ENCODE measurements at places on chromosomes 12 and 14.

- no peak for DNase-seq
- H3K4me3 ChIP-seq = no peak overlapping the region
- H3K36me3 ChIP-seq = peaks cover 87% of the 10 kb centered on the region
These were observed 8.4 kb downstream of the ESPL1 start for GRCh38 chr12:53276511-53276910.

GRCh38 chr12:54300732-54301427, at the start of gene NFE2:
Gene NFE2, minus strand, starts transcription at chr12:54301015. Its CDS starts 5,767 bp downstream, at chr12:54295248.
- no peak within 1 kb of the TSS for H3K4me3 ChIP-seq
- no peaks in the 10 kb centered on the region for H3K36me3 ChIP-seq

- no peaks in the 10 kb centered on the region for H3K36me3 ChIP-seq
- DNase-seq = peak; percentile 11
- H3K27ac ChIP-seq = no peak overlapping the region
- H3K4me1 ChIP-seq = no peaks in the 10 kb centered on the region
- no peaks in the 10 kb centered on the region for H3K27me3 ChIP-seq
These were observed 50.4 kb downstream of the CHGA start for GRCh38 chr14:92973261-92973797.

DNA sequence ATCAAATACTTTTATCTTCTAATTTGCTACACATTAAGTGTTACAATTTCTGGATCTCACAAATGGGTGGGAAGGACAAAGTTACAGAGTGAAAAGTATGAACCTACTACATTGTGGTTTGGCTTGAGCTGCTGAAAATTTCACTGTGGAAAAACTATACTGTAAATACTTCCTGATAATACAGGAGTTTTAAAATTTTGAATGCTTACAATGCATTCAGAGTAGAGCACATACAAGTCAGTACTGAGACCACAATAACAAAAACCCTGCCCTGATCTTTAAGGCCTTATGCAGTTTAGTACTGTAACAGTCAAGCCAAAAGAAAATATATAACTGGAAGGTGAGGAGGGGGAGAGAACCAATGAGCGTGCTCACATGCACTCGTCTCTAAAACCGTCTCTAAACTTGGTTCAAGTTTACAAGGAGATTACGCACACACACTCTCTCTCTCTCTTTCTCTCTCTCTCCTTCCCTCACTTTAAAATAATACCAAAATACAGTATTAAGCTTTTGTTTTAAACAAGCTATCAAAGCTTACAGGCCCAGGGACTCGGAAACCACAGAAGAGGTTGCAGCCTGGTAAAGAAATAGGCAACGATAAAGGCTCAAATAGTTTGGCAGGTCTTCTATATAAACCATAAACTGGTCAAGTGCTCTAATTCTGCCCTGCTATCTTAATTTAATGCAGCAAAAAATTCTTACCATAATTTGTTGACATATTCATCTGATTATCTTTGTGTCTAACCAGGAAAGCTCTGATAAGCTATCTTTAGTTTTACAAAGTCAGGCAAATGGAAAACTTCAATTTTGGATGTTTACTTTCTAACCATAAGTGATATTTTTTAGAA, 58.0 kb downstream of the ATF7 start:
- H3K27me3 ChIP-seq = no peaks in the 10 kb centered on the region
- no peaks in the 10 kb centered on the region for H3K36me3 ChIP-seq
- peaks cover 5% of the 10 kb centered on the region for H3K4me1 ChIP-seq
- H3K27ac ChIP-seq = no peak overlapping the region
- H3K4me3 ChIP-seq = no peak overlapping the region

DNA sequence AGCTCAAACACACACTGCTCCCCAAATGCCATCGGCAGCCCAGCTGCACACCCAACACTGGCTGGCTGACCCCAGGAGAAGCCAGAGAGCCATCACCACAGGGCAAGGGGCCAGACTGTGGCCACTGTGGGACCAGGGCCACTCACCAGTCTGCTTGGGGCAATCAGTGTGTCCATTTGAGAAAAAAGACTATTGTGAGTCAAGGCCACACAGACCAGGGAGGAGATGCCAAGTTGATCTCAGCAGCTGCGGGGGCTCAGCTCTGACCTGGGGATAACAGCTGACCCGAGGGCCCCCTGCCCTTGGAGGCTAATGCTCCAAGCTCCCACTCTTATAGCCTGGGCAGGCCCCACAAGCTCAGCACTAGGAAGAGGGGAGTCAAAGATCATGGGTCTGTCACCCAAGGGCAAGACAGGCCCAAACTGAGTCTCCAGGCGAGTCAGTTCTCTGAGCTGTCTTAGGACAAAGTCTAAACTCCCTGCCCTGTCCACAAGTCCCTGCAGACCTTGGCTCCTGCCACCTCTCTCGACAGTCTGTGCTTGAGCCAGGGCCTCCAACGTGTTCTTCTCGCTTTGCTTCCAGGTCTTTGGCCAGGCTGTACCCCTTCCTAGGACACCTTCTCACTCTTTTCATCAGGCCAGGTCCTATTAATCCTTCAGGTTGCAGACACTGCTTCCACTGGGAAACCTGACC, 30.1 kb upstream of the PNMA1 start:
- H3K27me3 ChIP-seq = no peaks in the 10 kb centered on the region
- H3K36me3 ChIP-seq = peaks cover 6% of the 10 kb centered on the region
- no peak for DNase-seq
- H3K4me3 ChIP-seq = no peak overlapping the region
- peaks cover 67% of the 10 kb centered on the region for H3K4me1 ChIP-seq

- no peak overlapping the region for H3K27ac ChIP-seq
- DNase-seq = no peak
- no peak overlapping the region for H3K4me3 ChIP-seq
- H3K27me3 ChIP-seq = no peaks in the 10 kb centered on the region
- no peaks in the 10 kb centered on the region for H3K36me3 ChIP-seq
These were observed 237.8 kb upstream of the TBX3 start for GRCh38 chr12:114921781-114922180.

DNA sequence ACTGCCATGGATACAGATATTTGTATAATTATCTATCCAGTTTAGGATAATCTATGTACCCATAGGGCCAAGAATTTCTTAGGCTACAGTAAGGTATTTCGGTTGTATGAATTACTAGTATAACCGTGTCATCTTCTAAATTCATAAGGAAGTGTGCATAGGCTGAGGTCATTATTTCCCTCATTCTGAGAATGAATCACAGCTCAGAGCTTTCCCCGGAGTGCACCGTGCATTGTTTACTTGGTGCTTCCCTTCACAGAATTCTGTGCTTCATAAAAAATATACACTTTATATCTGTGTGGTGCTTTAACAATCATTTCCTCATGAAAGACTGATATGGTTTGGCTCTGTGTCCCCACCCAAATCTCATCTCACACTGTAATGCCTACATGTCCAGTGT, 514.1 kb downstream of the ETNK1 start:
- H3K4me3 ChIP-seq = no peak overlapping the region
- DNase-seq = no peak
- no peaks in the 10 kb centered on the region for H3K36me3 ChIP-seq
- no peaks in the 10 kb centered on the region for H3K27me3 ChIP-seq
- no peak overlapping the region for H3K27ac ChIP-seq

- no peak for DNase-seq
- no peaks in the 10 kb centered on the region for H3K27me3 ChIP-seq
- H3K36me3 ChIP-seq = no peaks in the 10 kb centered on the region
- no peak overlapping the region for H3K27ac ChIP-seq
- H3K4me3 ChIP-seq = no peak overlapping the region
These were observed 11.3 kb downstream of the ALDH1L2 start for GRCh38 chr12:105072888-105073488.

DNA sequence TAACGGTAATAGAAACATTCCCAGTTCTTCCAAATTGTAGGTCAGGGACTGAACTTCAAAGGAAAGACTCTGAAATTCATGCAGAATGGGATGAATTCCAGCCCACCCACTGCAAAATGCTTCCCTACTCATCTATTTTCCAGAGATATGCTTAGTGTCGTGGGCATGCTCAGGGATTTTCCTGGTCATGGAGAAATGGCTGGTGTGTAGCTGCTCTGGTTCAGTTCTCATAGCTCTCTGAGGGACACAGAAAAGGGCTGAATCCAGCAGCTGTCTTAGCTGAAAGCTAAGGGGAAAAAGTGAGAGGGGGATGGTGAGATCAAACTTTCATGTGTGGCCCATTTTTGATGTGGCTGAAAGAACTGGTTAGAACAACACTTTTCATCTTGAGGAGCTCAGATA, 72.9 kb upstream of the KRAS start:
- no peak overlapping the region for H3K4me3 ChIP-seq
- H3K4me1 ChIP-seq = peaks cover 8% of the 10 kb centered on the region
- H3K27me3 ChIP-seq = no peaks in the 10 kb centered on the region
- no peak for DNase-seq

DNA sequence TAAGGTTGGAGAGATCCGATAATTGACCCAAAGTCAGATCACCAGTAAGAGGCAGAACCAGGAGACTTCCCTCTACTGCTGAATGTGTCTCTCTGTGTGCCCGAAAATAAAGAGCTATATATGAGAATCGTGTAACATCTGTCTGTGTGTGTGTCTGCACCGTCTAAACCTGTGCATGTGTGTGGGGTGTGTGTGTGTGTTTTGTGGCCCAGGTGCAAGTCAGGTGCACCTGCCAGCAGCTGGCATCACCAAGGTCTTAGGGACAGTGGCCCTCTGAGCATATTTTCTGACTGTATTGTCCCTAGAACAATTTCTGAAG, 24.7 kb upstream of the KRT78 start:
- H3K27me3 ChIP-seq = no peaks in the 10 kb centered on the region
- peak overlapping the region; percentile 61 for H3K27ac ChIP-seq
- H3K4me1 ChIP-seq = peaks cover 43% of the 10 kb centered on the region
- no peaks in the 10 kb centered on the region for H3K36me3 ChIP-seq
- H3K4me3 ChIP-seq = peak overlapping the region; percentile 36

DNA sequence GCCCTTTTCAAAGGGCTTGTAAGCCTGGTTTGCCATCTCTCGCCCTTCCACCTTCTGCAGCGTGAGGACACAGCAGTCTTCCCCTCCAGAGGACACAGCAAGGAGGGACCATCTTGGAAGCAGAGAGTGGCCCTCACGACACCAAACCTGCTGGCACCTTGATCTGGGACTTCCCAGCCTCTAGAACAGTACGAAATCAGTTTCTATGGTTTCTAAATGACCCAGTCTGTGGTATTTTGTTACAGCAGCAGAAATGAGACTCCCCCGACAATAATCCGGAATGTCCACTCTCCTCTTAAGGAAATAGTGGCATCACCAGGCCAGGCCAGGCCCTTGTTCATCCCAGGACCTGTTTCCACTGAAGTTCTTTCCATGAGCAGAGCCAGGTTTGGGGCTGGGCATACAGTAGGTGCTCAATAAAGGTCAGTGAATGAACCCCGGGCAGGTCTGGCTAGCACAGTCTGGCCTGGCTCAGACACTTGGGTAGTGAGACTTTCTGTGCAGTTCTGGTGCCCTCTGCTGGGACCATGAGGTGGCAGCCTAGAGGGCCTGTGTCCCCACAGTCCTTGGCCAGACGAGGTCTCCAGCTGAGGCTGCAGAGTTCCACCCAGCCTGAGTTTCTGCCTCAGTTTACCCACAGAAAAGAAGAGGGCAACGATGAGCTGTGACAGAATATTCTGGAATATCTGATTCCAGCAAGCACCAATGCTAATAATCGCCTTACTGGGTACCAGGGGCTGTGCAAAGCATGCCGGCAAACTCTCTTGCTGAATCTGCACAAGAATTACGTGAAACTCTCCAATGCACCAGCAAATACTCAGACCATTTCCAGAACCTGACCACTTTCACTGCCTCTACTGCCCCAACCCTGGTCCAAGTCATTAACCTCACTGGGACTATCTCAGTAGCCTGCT, 14.0 kb downstream of the ABCB9 start:
- peak; percentile 72 for DNase-seq
- no peaks in the 10 kb centered on the region for H3K36me3 ChIP-seq
- H3K4me1 ChIP-seq = no peaks in the 10 kb centered on the region
- H3K4me3 ChIP-seq = no peak overlapping the region
- peak overlapping the region; percentile 12 for H3K27ac ChIP-seq
- H3K27me3 ChIP-seq = no peaks in the 10 kb centered on the region

DNA sequence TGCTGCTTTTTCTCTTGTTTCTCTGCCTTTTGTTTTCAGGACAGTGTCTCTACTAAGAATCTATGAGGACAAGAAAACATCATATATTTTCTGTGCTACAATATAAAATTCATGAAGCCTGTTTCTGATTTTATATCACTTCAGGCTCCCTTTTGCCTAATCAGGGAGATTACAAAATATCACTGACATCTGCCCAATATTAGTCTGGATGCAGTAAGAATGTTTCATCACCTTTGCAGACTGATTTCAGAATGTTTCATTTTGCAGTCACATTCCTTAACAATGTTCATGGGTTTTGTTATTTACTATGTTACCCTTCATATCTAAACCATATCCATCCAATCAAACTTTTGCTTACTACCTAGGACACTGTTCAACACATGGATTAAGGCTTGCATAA, 491 bp upstream of the CLEC6A start:
- H3K36me3 ChIP-seq = no peaks in the 10 kb centered on the region
- peaks cover 32% of the 10 kb centered on the region for H3K27me3 ChIP-seq
- H3K4me3 ChIP-seq = no peak overlapping the region
- no peak overlapping the region for H3K27ac ChIP-seq
- H3K4me1 ChIP-seq = no peaks in the 10 kb centered on the region
- DNase-seq = no peak

DNA sequence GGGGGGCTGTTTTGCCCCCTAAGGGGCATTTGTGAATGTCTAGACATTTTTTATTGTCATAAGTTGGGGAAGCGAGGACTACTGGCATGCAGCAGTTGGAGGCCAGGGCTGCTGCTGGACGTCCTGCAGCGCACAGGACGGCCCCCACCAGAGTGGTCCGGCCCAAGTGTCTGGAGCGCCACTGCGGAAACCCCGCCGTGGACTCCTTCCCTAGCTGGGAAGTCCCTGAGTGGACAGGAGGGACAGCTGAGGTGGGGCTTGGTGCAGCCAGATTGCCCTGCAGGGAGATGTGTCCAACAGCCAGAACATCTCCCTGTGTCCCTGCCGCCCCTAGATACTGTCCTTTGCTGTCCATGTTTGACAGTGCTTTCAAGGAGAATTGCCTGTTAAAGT, 5.5 kb downstream of the CKB start:
- H3K4me3 ChIP-seq = no peak overlapping the region
- peaks cover 25% of the 10 kb centered on the region for H3K4me1 ChIP-seq

DNA sequence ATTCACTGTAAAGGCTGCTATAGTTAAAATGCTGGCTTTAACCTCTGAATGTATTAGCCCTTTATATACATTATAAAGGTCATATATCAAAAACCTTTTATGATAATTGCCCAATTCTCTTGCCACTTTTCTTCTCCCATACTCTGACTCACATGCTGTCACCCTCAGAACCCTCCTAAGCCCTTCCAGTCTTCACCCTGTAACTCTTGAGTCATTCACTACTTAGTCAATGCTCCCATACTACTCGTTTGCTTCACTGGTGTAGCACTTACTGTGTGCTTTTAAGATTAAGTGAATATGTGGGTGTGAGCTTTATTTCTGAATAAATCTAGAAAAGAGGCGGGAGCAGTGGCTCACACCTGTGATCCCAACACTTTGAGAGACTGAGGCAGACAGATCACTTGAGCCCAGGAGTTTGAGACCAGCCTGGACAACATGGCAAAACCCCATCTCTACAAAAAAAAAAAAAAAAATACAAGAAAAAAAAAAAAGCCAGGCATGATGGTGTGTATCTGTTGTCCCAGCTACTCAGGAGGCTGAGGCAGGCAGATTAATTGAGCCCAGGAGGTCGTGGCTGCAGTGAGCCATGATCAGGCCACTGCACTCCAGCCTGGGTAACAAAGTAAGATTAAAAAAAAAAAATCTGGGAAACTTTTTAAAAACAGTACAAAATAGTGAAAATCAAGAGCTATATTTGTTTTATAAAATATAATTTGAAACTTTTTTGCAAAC, 37.6 kb downstream of the SPATA7 start:
- no peak for DNase-seq
- no peaks in the 10 kb centered on the region for H3K4me1 ChIP-seq
- no peak overlapping the region for H3K4me3 ChIP-seq
- no peaks in the 10 kb centered on the region for H3K36me3 ChIP-seq
- H3K27ac ChIP-seq = no peak overlapping the region
